ENCODE measurements at places on chromosomes 5 and 9. TPM values are rescaled to one million over a fixed set of nuclear protein-coding genes. Genes with fewer than 3 reads are reported as not detected.

The TSPAN17 gene
- total RNA-seq, result 65.8 TPM

The FOXB2 gene
- total RNA-seq, result not detected

The LRRTM2 gene
- not detected for total RNA-seq

The SLC46A2 gene
- total RNA-seq, result not detected

The TXNDC8 gene
- not detected for total RNA-seq
